Germinal center (tissue), 1 donor: ENCODE measurements at places on chromosomes 2 and 18.

DNA sequence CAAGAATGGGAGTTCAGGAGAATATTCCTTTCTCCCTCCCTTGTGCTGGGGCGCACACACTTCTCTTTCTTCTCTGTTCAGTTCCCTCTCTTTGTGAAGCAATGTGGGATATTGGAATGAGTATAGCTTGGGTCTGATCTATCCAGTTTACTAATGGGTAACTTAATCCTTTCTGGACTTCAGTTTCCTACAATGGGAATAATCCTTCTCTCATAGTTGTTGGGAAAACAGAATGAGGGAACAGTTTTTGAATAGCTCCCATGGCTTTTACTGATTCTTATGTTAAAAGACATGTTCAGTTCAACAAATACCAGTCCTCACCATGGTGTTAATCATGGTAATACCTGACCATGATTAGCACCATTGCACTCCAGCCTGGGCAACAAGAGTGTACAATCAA, 93.1 kb downstream of the ARL4C start:
- no peak for DNase-seq

DNA sequence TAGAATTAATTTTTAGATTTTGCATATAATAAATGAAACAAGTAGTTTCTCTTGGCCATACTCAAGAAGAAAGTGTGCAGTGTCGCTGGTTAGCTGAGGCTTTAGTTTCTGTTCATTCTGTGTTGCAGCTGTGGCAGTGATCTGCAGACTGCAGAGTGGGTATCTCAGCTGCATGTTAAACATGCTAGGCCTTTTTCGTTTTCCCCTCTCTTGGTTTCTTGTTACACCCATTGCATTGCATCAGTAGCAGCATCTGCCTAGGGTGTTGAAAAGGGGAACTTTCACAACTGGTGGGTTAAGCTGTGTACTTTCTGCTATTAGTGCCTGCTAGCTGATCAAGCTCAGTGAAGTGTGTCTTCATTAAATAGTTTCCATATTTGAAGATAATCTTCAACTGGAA, 51.3 kb downstream of the ACSL3 start:
- DNase-seq, result peak; percentile 82

DNA sequence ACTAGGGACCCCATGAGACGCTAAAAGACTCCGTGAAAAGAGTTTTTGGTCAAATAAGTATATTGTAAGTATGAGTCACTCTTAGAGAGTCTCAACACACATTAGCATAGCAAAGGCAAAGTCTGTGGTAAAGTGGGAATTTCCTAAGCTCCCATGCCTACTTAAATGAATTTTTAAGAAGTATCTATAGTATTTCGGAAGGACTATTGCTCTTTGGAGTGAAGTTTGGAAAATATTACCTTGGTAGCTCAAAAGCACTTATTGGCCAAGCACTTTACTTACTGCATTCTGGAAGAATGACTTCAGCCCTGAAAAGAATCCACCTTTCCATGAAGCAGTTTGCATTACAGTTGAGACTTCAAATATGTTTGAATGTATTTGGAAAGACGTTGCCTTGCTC, 57.1 kb downstream of the CAVIN2 start:
- DNase-seq, result no peak

DNA sequence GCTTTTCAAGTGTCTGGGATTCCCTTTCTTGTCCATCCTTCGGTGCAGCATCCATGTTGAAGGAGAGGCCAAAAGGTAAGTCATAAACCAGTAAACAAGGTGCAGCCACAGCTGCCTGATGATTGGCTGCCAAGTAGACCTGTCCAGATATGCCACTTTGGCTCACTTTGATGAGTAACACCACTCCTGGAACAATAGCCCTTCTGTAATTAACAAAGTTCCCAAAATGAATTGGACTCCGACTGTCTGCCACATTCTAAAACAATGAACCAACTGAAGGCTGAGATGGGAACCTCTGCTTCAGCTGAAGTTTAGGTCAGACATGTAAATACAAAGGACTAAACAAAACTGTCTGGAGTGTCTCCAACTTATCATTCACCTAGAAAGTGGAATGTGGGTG, 82.2 kb upstream of the LGALSL start:
- no peak for DNase-seq

- DNase-seq, result no peak
These were observed 60.4 kb upstream of the SLC8A1 start for GRCh38 chr2:40512256-40512655.

- DNase-seq, result no peak
These were observed 122.7 kb upstream of the GCFC2 start for GRCh38 chr2:75833386-75833785.

GRCh38 chr2:62741127-62741526, 35.6 kb downstream of the EHBP1 start:
- no peak for DNase-seq

GRCh38 chr2:54695378-54695777, 28.1 kb upstream of the EML6 start:
- DNase-seq, result no peak

- no peak for DNase-seq
These were observed 14.3 kb downstream of the SPTBN1 start for GRCh38 chr2:54470266-54470938.

GRCh38 chr2:205175831-205176230, 506.5 kb upstream of the NRP2 start:
- no peak for DNase-seq

DNA sequence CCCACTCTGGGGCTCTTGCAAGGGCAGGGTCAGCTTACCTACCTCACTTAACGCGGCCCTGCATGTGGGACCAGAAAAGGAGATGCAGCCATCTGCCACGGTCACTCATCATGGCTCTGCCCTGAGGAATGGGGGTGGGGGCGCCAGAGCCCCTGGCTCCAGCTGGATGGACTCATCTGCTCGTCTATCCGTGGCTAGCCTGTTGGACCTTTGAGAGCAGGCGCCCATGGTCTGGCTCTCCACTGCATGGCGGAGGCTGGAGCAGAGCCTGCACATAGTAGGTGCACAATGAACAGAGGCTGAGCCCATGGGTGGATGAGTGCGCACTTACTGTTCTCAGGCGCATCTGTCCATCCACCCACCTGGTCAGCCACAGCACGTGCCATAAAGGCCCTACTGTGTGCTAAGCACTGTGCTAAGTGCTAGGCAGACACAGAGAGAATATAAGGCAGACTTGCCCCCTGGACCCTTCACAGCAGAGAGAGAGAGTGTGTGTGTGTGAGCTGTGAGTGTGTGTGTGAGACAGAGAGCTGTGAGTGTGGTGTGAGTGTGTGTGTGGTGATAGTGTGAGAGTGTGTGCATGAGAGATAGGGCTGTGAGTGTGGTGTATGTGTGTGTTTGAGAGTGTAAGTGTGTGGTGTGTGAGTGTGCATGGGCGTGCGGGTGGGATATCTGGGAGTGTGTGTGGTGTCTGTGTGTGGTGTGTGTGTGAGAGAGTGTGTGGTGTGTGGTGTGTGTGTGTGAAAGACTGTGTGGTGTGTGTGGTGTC, 151.3 kb downstream of the TFCP2L1 start:
- no peak for DNase-seq

DNA sequence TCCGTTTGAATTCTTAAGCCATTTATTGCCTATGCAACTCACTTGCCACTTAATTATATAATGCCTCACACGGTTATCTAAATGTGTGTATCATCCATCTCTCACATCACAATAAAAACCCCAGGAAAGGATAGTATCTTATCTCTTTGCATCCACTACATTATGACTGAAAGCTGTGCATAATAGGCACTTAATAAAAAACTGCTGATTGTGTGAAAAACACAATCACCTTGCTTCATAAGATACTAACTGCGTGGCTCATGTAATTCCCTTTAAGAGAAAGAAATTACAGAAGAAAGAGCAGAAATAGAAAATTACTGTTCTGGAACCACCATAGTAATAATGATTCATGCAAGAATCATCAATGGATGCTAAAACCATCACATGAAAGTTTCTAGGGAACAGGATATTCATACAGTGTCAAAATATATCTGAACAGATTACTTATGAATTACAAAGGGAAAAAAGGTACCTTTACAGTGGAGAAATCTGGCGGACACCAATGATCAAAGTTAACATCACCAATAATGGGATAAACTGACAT, 29.3 kb downstream of the CUL3 start:
- no peak for DNase-seq

DNA sequence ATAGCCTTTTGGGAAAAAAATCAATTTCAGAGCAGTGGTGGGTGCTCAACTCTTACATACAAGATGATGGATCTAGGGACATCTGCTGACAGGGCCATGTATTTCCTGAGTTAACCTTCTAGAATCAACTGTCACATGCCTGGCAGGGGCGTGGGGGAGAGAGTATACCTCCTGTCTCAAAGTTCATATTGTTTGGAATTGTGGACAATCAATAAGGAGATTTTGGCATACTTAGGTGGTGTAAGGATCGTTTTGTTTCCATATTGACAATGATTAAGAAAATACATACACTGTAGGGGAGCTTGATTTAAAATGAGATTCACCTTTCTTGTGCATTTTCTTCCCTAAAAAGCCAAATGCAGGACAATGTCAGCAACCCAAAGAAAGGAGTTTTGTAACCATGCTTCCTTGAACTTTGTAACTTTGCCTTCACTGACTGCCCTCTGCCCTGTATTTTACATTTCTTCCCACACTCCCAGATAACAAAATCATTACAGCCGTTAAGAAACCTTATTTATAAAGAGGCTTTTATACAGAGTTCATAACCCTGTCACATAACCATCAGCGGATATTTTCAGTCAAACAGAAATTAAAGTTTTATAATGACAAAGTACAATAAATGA, 88.4 kb downstream of the MEP1B start:
- DNase-seq, result no peak

- no peak for DNase-seq
These were observed 1229.1 kb upstream of the ACVR2A start for GRCh38 chr2:146615778-146616177.

DNA sequence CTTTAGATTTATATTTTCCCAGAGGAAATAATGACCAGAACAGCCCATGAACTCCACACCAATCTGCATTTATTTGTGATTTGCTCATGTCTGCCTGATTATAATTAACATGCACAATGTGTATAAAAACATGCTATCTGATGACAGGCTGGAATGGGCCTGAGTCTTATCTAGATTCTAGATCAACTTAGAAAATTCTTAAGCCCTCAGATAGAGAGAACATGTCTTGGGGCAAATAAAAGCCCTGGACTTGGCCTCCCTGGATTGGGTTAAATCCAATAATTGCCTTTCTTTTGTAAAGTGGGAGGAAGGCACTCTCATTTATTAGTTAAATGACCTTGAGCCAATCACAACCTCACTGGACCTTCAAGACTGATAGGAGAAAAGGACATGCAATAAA, 61.8 kb downstream of the EVA1A start:
- no peak for DNase-seq

DNA sequence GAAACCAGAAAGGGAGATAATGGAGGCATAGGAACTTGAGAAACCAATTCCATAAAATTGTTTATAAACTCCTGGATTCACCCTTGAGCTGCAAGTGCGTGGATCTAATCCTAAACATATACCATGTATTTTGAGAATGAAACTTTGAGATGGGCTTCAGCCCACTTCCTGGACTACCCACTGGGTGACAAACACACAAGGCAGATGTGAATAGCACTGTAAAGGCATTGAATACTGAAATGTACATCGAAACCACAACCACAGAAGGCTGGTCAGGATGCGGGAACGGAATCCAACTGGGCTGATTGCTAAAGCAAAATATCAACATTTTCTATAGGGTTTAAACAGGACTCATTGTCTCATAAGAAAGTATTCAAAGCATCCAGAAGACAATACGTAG, 228.5 kb upstream of the ZEB2 start:
- no peak for DNase-seq

- DNase-seq, result peak; percentile 47
These were observed at the start of gene SLC4A3 for GRCh38 chr2:219627103-219628100. Gene SLC4A3, plus strand, starts transcription at chr2:219627630. Its CDS starts 363 bp downstream, at chr2:219627993.
